ENCODE measurements at places on chromosomes 1 and 21.

- no peak for DNase-seq
Measured at GRCh38 chr1:236128646-236129178, 13.6 kb upstream of the GPR137B start.

GRCh38 chr1:245154429-245155271, at the start of gene KIF26B:
TSS of gene KIF26B (plus strand) at chr1:245154985. CDS start at chr1:245155425, 440 bp downstream.
- DNase-seq: peak; percentile 6

DNA sequence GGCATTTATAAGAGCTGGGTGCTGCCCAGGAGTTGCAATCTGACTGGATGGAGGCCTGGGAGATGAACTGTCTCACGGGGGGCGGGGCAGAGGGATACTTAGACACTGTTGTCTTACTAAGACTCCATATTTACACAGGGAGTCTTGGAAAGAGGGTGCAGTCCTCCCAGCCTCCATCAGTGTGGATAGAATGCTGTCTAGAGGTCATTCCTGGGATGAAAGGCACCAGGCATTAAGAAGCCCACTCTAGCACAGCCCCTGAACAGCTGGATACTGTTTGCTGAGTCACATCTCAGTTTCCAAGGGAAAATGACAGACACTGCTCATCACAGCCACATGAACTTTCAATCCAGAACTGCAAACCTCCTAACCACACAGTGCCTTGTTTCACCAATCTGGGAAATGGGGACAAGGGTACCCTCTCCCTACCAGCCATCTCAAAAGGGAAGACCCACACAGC, 43.3 kb downstream of the SSBP3 start:
- no peak for DNase-seq

GRCh38 chr1:4755301-4755845, 101.0 kb downstream of the AJAP1 start:
- DNase-seq: no peak

GRCh38 chr1:30668024-30668423, 55.4 kb downstream of the MATN1 start:
- no peak for DNase-seq

GRCh38 chr1:209808059-209808581, 2.2 kb upstream of the IRF6 start:
- no peak for DNase-seq

DNA sequence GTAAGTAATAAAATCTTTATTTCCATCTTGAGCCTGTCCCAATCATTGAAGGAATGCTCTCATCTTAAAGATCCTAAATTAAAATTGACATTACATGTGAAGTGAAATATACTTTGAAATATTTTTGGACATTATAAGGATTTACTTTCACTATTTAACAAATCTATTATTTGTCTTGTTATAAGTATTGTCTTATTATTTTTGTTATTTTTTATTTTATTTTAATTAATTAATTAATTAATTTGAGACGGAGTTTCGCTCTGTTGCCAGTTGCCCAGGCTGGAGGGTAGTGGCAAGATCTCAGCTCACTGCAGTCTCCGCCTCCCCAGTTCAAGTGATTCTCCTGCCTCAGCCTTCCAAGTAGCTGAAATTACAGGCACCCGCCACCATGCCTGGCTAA, 343.2 kb downstream of the DPYD start:
- no peak for DNase-seq

GRCh38 chr21:36045993-36046392, 14.3 kb downstream of the SETD4 start:
- no peak for DNase-seq

DNA sequence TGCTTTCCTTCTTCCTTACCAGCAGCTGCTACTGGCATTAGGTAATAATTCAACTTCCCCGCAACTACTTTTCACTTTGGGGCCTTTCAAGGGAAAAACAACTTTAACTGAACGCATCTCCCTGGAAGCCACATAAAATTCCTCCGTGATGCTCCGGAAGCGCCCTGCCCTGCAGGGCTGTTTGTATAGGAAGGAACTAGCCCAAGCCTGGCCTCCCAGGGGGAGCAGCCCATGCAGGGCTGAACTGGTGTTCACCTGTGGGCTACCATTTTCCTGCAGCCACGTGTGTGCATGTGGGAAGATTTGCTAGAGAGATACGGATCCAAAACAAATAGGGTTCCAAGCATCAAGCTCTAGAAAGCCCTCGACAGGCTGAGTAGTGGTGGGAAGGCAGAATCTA, 14.4 kb downstream of the CLDN14 start:
- DNase-seq: no peak

DNA sequence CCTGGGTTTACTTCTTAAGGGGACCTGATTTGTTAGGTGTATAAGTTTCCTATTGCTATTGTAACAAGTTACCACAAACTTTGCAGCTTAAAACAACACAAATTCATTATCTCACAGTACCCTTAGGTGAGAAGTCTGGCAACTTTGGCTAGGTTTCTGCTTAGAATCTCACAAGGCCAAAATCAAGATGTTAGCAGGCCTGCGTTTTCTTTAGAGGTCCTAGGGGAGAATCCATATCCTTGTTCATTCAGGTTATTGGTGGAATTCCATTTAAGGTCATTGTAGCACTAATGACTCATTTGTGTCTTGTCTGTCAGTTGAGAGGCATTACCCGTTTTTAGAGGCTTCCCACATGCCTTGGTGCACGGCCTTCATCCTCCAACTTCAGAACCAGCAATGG, 8.2 kb upstream of the SH2D1B start:
- no peak for DNase-seq

GRCh38 chr1:224203243-224204016, 20.4 kb downstream of the DEGS1 start:
- DNase-seq: no peak

DNA sequence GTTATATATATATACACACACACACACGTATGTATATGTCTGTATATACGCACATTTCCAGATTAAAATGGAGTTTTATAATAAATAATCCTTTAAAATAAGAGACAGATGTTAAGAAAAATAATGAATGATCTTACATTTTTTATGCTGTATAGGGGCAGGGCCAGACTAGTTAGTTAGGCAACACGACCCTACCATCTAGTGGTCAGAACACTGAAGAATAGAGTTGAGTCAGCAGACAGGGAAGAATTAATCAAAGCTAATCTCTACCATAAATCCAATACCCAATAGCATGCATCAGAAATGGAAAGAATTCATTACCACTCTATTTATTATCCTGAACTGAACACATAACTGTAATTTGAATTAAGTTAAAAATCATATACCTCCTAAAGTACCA, 156.7 kb downstream of the BRINP3 start:
- DNase-seq: no peak

DNA sequence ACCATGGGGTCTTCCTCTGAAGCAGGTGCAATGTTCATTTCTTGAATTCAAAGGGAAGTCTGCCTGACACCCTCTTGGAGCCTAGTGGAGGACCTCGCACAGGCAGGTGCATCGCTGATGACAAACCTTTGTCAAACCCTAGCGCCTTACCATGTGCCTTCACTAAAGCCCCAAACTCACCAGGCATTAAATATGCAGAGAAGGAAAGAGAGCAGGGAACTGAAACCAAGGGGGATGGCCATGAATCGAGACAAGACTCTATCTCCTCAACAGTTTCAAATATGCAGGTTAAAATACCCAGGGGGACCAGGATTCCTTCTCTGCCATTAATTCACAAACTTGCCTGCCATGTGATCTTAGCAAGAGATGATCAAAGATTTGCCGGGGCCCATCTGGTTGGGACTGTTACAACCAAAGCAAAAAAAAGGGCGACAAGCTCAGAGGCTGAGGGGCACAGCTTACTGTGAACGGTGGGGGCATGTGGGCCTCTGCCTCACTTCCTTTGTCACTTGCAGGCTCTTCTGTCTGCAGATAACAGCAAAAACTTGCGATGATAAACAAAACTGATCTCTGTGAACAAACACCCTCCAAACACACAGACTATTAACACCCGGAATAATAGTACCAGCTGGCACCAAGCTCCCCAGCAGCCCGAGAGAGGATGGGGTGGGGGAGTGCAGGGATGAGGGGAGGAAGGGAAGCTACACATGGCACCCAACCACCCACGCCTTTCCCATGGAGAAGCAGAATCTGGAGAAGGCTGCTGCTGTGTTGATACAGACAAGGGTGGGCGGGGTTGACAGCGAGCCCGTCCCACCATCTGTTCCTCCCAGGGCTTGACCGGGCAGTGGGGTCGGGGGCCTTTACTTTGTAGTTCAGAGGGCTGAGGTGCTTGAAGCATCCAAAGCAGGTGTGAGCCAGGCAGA, 33.9 kb downstream of the TMEM63A start:
- DNase-seq: no peak

DNA sequence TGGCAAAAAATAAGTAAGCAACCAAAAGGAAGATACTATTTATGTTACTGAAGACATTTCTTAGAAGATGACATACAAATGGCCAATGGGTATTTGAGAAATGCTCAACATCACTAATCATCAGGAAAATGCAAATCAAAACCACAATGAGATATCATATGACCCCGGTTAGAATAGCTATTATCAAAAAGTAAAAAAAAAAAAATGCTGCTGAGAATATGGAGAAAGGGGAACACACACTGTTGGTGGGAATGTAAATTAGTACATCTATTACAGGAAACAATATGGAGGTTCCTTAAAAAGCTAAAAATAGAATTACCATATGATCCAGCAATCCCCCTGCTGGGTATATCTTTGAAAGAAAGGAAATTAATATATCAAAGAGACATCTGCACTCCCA, 34.3 kb upstream of the CREG1 start:
- DNase-seq: no peak

DNA sequence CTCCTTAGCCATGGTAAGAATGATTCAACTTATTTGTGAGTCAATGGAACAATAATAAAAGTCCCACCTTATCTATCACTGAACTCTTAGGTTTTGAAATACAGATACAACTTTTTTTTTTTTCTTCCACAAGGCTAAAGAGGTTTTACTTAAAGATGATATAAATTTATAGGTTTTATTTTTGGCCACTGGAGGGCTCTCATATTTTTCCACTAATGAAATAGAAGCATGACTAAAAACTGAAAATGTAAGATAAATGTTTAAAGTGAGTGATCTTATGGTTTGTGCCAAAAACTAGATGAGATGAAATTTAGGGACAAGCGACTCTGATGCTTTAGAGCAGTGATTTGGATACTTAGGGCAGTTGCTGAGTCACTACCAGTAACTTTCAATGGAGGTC, 499.0 kb downstream of the NUF2 start:
- no peak for DNase-seq

- DNase-seq: no peak
Measured at GRCh38 chr1:239784896-239785295, 306.8 kb upstream of the FMN2 start.

- no peak for DNase-seq
Measured at GRCh38 chr1:158059984-158060383, 66.5 kb downstream of the KIRREL1 start.

- DNase-seq: no peak
Measured at GRCh38 chr1:239337799-239338430, 48.5 kb upstream of the CHRM3 start.

GRCh38 chr21:43321111-43321510, 105.8 kb downstream of the SIK1 start:
- no peak for DNase-seq

GRCh38 chr1:11198257-11198656, 9.1 kb downstream of the ANGPTL7 start:
- no peak for DNase-seq

DNA sequence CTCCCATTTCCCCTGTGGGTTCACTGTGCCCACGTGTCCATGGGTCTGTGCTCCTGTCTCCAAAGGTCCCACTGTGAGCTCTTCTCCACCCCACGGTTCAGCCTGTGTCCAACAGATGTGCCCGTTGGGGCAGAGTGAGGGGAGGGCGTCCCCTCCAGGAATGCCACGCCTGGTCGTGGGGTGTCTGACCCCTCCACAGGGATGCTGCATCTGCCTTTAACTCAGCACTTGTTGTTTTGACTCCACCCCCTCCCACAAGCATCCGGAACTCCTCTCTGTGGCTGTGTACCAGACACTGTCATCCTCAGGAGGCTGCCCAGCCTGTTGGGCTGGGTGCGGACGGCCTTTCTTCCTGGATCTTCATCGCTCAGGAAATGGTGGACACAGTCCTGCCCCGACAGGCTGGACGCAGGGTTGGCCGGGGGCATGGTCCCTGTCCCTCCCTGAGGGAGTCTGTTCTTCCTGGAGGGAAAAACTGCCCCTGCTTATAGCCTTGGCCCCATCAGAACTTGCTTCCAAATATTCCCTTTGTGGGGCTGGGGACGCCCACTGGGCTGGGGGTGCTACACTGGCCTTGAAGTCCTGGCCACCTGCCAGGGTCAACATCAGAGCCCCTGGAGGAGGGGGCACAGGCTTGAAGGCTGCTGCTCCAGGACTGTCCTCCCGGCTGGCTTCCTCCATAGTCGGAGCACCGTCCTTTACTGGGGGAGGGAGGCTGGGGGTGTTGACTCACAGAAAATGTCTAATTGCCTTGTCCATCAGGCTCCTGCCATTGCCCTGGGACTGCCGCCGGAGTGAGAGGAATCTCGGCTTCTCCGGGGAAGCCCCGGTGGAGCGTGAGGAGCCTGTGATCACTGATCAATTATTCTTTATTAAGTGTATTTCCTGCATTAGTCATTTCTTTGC, 182.0 kb upstream of the C1orf174 start:
- DNase-seq: no peak

DNA sequence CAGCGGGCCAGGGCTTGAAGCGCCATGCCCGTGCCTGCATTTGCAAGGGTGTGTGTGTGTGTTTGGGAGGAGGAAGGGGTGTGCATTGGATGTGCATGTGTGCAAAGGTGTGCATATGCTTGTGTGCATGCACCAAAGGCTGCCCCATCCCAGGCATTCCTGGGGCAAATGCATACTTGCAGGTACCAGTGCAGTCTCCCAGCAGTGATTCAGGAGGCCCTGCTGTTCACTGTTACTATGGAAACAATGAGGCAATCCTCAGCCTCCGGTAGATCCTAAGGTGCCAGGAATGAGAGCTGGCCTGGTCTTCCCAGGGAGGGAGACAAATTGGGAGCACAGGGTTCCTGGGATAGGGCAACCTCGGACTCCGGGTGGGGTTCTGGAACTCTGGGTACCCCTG, 7.5 kb upstream of the FNDC5 start:
- no peak for DNase-seq

DNA sequence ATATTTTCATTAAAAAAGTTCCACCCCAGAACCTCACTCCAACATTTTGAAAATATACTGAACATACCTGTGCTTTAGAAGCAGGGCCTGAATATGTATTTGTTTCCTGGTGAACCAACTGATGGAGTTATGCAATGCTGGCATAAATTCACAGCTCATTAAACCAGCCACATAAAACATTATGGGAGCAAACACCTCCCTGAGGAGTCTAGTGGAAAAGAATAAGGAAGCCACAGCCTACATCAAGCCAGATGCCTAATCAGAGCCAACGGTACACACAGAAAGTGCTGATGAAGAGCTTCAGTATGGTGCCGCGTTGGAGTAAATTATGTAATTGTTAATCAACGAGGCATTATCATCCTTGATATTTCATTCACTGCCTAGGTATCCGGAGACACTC, 199.5 kb downstream of the AJAP1 start:
- DNase-seq: no peak

GRCh38 chr1:231724041-231724440, 97.5 kb downstream of the DISC1 start:
- DNase-seq: no peak

- DNase-seq: no peak
Measured at GRCh38 chr1:41718497-41718896, 200.2 kb downstream of the HIVEP3 start.

- no peak for DNase-seq
Measured at GRCh38 chr1:53577761-53578100, 118.5 kb downstream of the DMRTB1 start.
